Esophagus mucosa (tissue), 1 donor: ENCODE measurements at places on chromosomes 16 and 17. TPM values are rescaled to one million over a fixed set of nuclear protein-coding genes. Genes with fewer than 3 reads are reported as not detected.
A peak's percentile ranks its signal among the peaks of the same experiment; 100 is the strongest.

The MT1F gene
- total RNA-seq, result 3.7 TPM

The PNMT gene
- total RNA-seq, result 1.1 TPM

The KLHL10 gene
- 0.32 TPM for total RNA-seq

The OTOA gene
- total RNA-seq, result 0.04 TPM

The TNK1 gene
- 6.1 TPM for total RNA-seq

GRCh38 chr17:19744922-19745757 lies 3.0 kb downstream of the ALDH3A1 start:
- peak; percentile 74 for ATAC-seq

DNA sequence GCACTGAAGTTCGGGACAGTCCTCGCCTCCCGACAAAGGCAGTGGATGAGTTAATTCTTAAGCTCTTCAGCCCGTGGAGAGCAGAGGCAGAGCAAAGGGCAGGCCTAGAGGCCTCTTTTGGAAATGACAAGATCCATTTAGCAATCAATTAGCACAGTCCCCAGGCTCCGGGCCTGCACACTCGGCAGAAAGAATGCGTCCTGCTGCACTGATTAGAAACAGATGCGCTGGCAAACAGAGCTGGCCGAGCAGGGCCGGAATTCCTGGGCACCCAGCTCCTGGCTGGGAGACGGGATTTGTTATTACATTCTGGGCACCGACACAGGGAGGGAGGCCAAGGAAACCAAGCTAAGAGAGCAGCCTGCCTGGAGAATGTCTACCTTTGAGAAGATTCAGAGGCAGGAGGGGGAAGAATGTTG lies 162.9 kb downstream of the COPRS start:
- ATAC-seq, result peak; percentile 35

DNA sequence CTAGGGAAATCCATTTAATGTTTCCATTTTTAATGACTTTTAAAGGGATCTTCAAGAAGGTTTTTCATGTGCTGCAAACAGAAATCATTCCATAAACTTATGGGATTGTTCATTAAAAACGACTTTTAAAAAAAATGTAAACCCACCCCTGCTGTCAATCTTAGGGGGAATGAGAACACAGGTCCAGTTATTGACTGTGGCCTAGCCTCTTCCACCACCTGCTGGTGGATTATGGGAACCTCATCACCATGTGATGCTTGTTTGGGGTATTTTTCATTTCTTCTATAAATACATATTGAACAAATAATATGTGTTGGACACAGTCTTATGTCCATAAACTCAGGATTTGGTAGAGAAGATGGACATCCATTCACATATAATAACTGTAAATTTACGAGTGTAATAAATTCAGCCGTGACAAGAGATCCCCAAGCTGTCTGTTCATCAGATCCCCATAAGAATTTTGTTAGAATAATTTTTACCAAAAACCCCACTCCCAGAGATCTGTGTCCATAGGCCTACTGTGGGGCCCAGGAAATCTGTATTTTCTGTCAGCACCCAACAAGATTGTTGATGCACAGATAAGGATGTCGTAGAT lies 42.0 kb upstream of the TMC5 start:
- peak; percentile 65 for ATAC-seq

DNA sequence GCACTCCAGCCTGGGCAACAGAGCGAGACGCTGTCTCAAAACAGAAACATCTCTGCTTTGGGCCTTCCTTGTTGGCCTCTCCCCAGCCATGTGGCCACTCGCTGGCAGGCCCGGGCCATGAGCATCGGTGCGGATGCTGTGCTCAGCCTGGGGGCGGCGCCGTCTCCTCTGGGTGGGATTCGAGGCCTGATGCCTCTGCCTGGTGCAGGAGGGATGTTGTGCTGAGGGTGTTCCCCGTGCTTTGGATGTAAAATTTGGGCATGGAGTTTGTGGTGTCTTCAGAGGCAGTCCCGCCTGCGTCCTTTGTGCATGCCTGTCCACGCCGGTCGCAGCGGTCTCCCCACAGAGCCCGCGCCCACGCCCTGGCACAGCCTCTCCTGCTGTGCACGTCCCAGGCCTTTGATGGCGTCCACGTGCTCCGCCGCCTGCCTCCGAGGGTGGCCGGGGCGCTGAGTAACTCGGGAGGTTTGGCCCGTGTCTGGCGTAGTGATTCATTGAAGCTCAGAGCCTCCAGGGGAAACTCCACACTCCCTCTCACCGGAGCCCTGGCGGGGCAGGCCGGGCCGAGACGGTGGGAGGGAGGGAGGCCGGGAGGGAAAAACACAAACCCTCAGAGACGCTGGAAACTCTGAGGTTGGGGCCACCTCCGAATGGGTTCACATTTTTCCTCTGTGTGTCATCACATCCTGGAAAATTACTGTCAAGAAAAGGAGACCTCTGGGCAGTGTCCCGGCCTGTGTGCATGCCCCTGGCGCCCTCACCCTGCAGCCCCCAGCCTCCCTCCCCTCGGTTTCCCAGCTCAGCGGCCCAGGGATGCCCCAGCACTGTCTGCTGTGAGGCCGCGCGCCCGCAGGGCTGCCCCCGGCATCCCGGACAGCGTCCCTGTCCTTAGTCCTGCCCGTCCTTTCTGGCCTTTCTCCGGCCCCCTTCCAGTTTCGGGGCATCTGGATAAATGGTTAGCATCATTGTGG lies 19.0 kb downstream of the CENPX start:
- ATAC-seq, result peak; percentile 87

- ATAC-seq, result no peak
Observed at GRCh38 chr16:53966821-53967571, 263.0 kb downstream of the FTO start.

GRCh38 chr17:6831661-6832263 lies at the start of gene TEKT1:
TEKT1 (minus strand) TSS chr17:6831729; CDS start chr17:6830376, 1,353 bp downstream.
- peak; percentile 89 for ATAC-seq

GRCh38 chr17:17893801-17894644 lies 57.2 kb upstream of the SREBF1 start:
- ATAC-seq, result no peak

GRCh38 chr17:54623746-54624145 lies 276.9 kb upstream of the TOM1L1 start:
- ATAC-seq, result no peak

DNA sequence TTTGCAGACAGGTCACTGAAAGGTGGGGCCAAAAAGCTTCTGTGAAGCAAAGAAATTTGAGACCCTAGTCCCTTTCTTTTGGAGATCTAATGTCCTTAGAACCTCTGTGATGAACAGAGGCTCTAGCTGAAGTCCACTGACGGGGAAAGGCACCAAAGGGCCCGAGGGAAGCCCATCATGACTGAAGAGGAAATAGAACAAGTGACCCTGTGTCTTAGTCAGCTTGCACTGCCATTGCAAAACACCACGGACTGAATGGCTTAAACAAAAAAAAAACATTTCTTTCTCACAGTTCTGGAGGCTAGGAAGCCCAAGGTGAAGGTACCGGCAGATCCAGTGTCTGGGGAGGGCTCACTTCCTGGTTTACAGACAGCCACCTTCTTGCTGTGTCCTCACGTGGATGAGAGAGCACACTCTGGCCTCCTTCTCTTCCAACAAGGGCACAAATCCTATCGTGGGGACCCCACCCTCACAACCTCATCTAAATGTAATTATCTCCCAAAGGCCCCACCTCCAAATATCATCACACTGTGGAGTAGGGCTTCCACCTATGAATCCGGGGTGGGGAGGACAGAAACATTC lies 24.3 kb upstream of the ASGR2 start:
- ATAC-seq, result peak; percentile 17

DNA sequence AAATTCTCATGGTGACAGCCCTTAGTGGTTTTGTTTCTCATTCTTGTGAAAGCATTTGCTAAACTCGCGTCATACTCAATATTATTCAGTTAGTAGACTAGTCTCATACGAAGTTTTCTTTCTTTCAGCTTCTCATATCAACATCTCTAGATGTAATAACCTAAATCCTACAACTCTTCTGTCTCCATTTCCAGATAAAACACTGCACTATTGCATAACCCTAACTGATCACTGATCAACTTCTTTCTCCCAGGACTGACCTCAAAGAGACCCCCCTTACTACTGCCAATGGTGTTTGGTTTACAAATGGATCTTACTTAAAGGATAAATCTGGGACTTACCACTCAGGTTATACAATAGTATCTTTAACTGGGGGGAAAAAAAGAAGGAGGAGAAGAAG lies 36.3 kb upstream of the TEKT1 start:
- no peak for ATAC-seq

DNA sequence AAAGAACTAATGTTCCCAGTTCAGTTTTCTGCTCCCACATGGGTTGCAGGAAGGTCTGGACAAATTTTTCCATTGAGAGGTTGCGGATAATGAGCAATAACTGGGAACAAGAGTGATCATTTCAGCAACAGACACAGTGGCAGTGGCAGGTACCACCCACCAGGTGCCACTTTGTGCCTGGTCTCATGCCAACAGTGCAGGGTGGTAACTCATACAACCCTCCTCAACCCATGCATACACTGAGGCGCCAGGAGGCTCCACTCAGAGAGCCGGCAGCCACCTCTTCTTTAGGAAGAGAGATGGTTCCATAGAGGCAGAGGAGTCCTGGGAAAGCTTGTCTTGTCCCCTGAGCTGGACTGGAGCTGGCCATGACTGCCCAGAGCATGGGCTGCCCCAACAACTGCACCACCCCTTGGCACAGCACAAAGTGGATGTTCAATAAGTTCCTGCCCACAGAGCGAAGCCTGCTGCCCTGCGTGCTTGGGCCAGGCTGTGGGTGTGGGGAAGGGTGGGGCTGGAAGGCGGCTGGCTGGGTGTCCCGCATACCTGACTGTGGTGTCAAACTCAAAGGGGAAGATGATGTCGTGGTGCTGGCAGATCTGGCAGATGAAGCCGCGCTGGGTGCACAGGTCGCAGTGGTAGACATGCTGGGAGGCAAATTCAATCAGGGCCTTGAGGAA lies 6.4 kb upstream of the ARHGAP27 start:
- peak; percentile 78 for ATAC-seq

GRCh38 chr17:57908278-57908677 lies 46.9 kb downstream of the CUEDC1 start:
- no peak for ATAC-seq

DNA sequence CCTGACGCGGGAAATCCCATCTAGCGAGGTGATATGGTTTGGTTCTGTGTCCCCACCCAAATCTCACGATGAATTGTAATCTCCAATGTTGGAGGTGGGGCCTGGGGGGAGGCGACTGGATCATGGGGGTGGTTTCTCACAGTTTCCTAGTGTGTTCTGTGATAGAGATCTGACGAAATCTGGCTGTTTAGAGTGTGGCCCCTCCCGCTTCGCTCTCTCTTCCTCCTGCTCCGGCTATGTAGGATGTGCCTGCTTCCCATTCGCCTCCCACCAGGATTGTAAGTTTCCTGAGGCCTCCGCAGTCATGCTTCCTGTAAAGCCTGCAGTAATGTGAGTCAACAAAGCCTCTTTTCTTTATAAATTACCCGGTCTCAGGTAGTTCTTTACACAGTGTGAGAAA lies 31.6 kb downstream of the IFT140 start:
- no peak for ATAC-seq

- ATAC-seq, result no peak
Observed at GRCh38 chr17:3681057-3681456, 12.4 kb downstream of the EMC6 start.

- ATAC-seq, result no peak
Observed at GRCh38 chr17:73697872-73698271, 53.6 kb upstream of the SDK2 start.

DNA sequence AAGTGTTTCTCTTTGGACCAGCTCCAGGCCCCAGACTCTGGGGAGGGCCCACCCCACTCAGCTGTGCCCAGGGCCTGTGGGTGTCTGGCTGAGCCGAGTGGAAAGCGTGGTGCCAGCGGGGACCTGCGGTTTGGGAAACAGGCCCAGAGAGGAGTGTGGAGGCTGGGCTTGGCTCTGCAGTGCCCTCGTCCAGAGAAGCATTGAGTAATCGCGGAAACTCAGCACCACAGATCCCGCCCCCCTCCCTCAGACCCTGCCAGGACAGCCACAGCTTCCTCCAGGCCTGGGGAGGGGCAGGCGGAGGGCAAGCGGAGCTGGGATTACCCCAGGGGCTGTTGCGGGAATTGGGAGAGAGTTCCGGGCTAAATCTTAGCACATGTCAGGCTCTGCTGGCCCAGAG lies 14.6 kb upstream of the PITPNA start:
- peak; percentile 66 for ATAC-seq

GRCh38 chr17:42342242-42343008 lies 45.8 kb downstream of the STAT3 start:
- no peak for ATAC-seq

- ATAC-seq, result peak; percentile 23
Observed at GRCh38 chr17:41835214-41835799, 725 bp downstream of the NT5C3B start.

- ATAC-seq, result no peak
Observed at GRCh38 chr16:49016461-49016860, 265.2 kb downstream of the CBLN1 start.

DNA sequence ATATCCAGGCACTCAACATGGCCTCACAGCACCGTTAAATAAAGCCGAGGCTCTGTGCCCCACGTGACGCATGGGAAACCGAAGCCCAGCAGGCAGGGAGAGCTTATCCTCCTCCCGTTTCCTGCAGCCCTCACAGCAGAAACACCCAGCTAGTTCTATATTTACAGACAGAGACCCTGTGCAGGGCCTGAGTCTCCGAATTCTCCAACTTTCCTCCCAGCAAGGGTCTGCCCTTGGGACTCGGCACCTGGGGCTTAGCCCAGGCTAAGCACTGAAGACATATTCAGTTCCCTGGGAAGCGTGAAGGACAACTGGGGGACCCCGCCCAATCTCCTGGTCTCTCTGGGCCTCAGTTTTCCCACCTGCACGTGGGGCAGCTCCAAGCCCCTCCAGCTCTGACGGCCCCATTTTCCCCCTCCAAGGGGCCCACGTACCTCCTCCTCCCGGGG lies 29.2 kb downstream of the TRPV3 start:
- no peak for ATAC-seq

DNA sequence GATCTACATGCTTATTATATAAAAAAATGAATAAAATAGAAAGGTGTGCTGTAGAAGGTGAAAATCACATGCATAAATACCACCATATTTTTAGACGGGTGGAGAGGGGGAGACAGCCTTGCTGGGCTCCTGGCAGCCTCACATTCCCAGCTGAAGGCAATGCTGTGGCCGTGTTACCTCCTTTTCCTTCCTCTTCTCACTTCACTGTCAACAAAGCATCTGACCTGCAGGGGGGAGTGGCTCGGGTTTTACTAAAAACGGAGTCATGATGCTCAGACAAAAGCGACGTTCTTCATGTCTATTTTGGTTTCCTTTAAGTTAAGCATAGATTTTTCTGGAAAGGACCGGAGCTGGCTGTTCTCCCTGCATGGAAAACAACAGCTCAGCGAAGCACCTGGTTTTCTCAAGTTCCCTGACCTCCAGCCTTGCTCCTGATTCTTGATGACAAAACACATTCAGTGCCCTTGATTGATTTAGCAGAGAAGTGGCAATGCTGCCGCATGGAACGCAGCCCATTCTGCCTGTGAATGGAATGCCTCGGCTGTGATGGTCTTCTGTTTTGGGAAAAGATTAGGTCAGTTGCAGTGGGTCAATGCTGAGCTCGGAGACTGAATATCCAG lies 5.5 kb upstream of the RPTOR start:
- no peak for ATAC-seq
